Choroid plexus epithelial cell (primary cell): ENCODE measurements at places on chromosomes 7 and 10.

- no peak for DNase-seq
These were observed 116.3 kb downstream of the CYP26A1 start for GRCh38 chr10:93189944-93190343.

GRCh38 chr7:114865564-114865963, 56.3 kb upstream of the MDFIC start:
- peak; percentile 81 for DNase-seq

- peak; percentile 40 for DNase-seq
These were observed 129.6 kb upstream of the MKLN1 start for GRCh38 chr7:131197920-131198615.

GRCh38 chr10:92846-93245, 42.4 kb upstream of the ZMYND11 start:
- no peak for DNase-seq

DNA sequence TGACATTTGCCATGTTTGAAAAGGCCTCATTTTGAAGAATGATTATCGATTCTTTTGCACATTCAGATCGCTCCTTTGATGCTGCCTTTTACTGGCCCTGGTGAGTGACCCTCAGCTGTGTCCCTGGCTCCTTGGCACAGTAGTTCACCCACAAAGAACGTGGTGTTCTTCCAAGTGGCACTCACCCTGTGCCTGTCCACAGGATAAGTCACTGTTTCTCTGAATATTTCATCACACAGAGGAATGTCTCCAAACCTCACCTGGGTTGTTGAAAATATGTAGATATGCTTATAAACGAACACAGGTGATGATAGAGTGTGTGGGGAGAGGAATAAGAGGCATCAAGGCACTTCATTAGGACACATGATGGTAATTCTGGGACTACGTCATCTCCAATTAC, 810.7 kb downstream of the CCSER2 start:
- DNase-seq, result no peak

DNA sequence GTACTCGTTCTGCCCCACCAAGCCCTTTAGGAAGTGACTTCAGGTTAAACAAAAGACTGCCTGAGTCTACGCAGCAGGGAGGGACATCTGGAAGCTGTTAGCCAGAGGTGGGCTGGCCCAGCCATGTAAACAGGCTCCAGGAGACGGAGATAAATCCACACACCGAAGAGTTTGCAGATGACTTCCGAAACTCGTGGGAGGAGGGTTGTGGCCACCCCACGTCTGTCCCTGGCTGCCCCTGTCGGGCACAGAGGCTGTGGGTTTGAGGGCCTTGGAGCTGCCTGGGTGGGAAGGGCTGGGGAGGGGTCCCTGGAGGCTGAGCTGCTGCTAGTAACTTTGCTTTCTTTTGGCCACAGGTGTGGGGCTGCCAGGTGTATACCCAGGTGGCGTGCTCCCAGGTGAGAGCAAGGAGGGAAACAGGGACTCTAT, 15.6 kb downstream of the ELN start:
- DNase-seq, result peak; percentile 68

DNA sequence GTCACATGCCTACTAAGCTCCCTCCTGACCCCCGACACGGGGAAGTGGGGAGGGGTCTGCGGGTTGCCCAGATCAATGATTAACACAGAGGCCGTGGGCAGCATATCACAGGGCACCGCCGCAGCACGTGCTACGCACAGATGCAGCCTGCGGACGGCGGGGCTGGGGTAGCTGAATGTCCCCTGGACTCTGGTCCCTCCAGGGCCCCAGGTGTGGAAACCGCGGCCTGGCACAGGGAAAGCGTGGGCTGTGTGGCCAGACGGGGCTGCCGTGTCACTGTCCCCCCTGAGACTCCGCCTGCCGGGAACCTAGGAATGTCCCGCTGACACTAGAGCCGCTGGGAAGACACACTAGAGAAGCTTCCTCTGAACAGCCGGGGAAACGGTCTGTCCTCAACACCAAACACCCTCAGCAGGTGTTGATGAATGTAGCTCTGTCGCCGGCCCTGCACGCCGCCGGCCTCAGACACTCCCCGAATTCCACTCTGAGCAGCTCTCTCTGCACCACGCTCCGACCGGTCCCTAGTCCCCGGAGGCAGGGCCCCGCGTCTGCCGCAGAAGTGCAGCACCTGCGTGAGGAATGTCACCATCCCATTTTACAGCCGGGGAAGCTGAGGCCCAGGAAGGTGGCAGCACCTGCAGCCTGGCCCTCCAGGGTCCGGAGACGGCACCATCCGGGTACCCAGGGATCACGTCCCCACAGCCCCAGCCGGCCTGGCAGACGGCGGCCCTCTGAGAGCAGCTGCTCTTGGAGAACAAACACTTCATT, 33.4 kb upstream of the PDGFA start:
- DNase-seq, result no peak

DNA sequence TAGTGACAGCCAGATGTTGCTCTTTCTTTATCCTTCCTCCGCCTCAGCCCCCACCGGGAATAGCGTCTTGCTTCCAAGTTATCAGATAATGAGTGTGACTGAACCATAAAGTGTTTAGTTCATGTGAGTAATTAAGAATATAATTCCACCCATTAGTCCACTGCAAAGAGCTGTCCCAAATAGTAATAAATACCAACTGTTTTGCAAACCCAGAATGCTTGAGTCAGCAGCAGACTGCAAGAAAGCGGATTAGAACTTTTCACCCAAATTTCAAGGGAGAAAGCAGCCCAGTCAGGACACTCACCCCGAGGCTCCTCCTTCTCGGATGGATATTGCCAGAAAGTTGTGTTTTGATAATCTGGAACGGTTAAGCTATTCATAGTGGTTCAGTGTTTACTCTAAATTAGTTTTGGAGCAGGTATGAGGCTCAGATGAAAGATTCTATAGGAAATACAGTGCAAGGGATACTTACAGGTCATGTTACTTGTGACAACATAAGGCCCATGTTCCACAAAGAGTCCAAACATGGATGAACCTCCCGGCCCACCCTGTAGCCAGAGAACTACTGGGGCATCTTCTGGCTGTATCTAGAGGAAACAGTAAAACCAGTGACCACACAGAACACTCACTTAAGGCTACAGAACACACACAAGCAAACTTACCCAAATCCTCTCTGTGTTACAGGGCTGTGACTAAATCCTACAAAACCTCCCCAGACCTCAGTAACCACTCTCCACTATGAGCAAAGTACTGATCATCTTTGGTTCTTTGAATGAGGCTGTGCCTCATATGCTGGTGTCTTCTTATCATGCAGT, 50.5 kb downstream of the CPVL start:
- no peak for DNase-seq

DNA sequence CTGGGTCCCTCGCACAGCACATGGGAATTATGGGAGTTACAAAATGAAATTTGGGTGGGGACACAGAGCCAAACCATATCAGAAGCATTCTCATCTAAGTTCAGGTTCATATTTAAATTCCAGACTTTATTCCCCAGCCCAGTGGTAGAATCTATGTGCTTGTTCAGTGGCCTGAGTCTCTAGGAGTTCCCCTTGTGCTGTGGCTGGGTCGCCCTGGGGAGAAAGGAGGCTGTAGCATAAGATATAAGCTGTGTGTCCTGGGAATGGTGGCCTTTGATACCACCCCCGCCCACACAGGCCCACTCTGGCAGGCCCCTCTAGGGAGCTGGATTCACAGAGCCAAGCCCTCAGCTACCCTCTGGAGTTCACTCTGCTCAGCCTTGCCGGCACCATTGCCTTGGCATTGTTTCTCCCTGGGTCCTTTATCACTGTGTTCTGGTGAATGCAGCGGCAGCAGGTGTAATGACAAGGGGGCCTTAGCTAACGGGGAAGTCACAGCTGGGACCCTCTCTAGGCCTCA, 64.2 kb downstream of the MINDY4 start:
- DNase-seq, result no peak

- DNase-seq, result no peak
These were observed 229.2 kb downstream of the TCF7L2 start for GRCh38 chr10:113179265-113179664.

- no peak for DNase-seq
These were observed 11.4 kb downstream of the ZSWIM8 start for GRCh38 chr10:73796766-73797165.

GRCh38 chr7:69651101-69651590, 52.9 kb downstream of the AUTS2 start:
- DNase-seq, result no peak

DNA sequence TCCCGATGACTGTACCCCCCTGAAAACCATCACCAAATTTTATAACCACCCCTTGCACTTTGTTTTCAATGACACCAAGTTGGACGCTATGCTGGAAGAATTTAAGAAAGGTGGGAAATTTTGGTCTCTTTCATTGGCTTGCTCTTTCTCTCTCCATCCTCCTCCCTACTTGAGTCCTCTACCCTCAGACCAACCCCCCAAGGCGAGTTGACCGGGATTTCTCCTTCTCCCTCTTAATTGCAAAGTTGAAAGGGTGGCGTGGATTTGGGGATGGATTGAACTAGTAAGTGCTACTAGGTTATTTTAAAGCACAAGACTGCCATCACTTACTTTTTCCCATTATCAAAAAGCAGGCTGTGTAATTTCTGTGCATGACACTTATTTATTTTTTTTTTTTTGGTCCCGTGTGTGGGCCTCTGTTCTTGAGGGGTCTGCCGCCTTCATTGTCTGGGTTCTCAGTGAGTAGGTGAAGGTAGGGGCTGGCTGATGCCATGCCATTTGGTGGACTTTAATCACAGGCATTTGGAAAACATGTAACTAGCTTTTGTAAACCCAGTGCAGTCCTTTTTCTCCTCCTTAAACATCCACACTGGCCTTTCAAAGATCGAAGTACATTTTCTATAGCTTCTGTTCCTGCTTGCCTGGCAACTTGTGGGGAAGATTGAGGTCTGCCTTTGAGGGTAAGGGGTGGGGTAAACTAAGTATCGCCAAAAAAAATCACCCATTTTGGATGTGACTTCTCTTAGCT, 2.1 kb downstream of the CNNM2 start:
- DNase-seq, result no peak

DNA sequence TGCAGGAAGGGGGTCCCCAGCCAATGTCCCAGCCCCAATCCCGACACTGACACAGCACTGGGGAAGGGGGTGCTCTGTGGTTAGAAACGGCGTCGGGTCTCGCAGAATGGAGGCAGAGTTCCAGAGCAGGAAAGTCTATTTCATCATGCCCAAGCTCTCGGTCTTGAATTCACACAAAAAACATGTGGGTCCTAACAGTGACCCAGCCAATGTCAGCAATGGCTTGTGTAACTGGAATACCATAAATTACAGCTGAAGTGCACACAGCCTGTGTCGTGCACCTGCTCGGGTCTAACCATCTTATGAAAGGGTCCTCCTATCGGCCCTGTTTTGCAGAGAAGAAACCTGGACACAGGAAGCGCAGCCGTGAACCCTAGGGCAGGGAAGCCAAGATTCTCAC, 324.1 kb downstream of the ADARB2 start:
- DNase-seq, result no peak

DNA sequence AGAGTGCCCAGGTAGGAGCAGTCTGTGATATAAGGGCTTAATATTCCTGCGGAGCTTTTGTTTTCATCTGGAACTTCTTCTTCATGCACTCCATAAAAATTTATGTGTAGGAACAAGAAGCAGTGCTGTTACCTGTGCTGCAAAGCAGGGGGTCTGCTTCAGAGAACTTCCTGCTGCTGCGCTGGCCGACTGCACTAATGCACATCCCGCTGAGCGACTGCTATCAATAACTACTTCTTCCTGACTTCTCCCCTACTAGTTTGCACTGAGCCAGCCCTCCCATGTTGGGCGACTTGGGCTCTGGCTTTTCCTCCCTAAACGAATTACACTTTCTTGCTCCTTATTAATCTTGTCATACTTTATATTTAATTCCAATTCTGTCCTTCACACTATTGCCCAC, 150.3 kb downstream of the NEBL start:
- no peak for DNase-seq

GRCh38 chr7:20317413-20317812, 13.3 kb upstream of the ITGB8 start:
- no peak for DNase-seq

DNA sequence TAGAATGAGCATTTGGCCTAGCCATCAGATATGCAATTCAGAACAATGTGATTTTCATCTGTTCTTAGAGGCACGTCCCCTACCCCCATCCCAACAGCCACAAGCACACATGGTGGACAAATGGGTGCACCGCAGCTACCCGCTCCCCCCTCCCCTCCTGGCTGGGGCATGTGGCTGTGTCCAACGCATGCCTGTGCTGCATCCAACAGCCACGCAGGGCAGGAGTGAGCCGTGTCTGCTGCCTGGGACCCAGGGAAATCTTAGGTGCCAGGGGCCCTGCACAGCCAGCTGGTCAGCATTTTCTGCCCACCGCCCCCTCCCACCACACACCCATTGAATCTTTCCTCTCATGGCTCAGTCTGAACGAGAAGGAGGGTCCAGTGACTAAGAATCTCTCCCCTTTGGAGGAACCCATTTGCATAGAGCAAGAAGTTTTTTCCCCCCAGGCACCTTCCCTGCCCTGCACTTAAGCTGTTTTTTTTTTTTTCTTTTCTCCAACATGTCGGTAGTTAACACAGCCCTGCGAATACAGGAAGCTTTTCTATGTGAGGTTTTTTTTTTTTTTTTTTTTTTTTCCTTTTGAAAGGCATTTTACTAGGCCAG, 138.9 kb downstream of the WDR11 start:
- DNase-seq, result no peak

GRCh38 chr10:109105725-109106124, 817.6 kb downstream of the XPNPEP1 start:
- DNase-seq, result no peak

DNA sequence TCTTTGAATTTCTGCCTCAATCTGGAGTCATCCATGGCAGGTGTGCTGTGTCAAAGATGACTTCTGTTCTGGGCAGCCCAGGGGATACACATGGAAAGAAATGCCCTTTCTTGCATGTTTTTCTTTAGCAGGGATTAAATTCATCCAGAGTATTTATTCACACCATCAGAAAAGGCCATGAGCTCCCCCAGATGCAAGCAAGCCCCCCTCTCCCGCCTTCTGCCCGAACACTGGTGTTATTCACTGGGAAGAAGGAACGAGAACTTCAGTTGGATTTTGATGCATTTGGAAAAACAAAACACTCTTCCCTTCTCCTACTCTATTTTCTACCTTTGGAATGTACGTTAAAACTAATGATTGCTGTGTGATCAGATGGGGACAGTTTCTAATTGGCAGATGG, 1.4 kb downstream of the PLPP4 start:
- no peak for DNase-seq

GRCh38 chr7:41777894-41778596, 75.2 kb upstream of the INHBA start:
- DNase-seq, result peak; percentile 25

GRCh38 chr10:3281941-3282673, 109.5 kb upstream of the PITRM1 start:
- peak; percentile 9 for DNase-seq

- DNase-seq, result no peak
These were observed 2.0 kb downstream of the RTKN2 start for GRCh38 chr10:62266611-62267010.

DNA sequence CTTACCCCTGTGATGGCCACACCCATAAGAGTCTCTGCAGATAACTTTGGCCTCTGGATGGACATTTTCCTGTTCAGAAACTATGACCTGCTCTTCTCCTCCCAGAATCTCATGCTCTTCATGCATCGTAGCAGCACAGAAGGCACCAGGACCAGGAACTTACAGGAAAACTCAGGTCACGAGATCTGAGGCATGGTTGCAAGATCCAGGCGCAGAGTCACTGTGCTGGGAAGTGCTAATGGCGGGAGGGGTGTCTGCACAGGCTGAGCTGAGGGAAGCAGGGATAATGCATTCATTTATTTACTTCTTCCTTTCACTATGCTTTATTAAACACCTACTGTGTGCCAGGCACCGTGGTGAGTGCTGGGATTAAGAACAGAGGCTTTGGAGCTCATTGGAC, 48.2 kb upstream of the LOXL4 start:
- peak; percentile 7 for DNase-seq
